ENCODE measurements at places on chromosomes 13 and 19. TPM values are rescaled to one million over a fixed set of nuclear protein-coding genes. Genes with fewer than 3 reads are reported as not detected.
A peak's percentile ranks its signal among the peaks of the same experiment; 100 is the strongest.

The LILRB1 gene
- total RNA-seq: not detected

GRCh38 chr13:31998131-31998530 is 33.4 kb upstream of the FRY start:
- DNase-seq: no peak

DNA sequence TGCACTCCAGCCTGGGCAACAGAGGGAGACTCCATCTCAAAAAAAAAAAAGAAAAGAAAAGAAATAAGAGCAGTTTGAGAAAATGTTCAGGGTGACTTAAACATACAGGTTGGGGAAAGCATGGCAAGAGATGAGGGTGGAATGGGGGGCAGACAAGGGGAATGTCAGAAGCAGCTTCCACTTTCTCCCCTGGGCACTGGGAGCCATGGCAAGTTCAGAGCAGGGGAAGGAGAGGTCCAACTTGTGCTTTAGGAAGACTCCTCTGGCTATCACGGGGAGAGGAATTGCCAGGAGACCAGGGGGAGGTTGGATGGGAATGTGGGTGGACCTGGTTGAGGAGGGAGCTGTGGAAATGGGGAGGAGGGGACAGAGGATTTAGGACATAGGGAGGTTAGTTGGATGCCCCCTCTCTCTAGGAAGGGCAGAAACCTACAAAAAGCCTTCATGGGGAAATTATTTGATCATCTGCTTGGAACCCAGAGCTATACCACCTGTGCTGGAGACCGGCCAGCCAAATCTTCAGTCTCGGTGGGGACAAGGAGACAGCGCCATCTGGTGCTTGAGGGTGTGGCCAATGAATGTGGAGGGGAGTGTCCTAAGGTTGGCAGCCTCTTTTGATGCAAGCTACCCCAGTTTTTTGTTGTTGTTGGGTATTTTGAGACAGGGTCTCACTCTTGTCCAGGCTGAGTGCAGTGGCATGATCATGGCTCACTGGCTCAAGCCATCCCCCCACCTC is 7.3 kb upstream of the STRN4 start:
- peak; percentile 75 for DNase-seq

DNA sequence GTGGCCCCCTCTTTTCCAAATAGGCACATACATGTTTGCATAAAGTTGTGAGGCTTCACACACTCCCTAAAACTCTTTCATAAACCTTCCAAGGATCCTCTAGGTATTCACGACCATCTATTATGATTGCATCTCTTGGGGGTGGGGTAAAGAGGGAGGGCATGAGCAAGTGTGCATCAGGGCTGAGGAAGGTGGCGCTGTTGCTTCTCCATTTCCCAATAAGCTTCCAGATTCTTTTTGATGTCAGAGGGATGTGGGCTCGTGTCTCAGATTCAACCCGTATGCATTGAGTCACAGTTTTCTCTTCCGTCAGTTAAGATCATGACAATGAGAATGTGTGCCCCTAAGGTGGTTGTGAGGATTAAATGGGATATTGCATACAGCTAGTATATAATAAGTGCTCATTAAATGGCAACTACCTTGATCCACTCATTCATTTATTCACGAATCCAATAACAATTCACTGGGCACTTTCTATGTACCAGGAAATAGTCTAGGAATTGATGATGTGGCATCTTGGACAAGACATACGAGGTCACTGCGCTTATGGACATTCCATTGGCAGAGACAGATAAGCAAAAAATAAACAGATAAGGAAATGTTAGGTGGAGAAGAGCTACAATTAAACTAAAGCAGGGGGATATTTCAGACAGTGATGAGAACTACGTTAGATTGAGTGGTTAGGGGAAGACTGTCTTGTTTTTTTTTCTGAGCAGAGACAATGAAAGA is 10.3 kb downstream of the CYP2B6 start:
- DNase-seq: peak; percentile 11

- DNase-seq: no peak
Observed at GRCh38 chr13:46698910-46699460, 98.0 kb downstream of the ESD start.

DNA sequence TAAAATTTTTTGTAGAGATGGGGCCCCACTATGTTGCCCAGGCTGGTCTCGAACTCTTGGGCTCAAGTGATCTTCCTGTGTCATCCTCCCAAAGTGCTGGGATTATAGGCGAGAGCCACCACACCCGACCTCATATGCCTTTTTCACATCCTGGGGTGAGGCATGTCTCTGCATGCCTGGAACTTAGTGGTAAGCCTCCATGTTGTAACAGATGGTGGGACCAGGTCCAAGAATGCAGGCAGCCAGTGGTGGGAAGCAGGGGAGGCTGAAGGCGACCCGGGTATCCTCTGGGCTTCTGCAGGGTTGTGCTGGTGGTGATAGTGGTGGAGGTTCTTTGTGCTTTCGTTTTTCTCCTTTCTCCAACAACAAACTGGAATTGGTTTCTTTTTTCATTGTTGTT is 30.1 kb upstream of the CCDC124 start:
- no peak for DNase-seq

- DNase-seq: no peak
Observed at GRCh38 chr19:963486-963951, 20.6 kb upstream of the WDR18 start.

- DNase-seq: no peak
Observed at GRCh38 chr13:94481941-94482340, 2.5 kb upstream of the DCT start.

The SYCN gene
- not detected for total RNA-seq

DNA sequence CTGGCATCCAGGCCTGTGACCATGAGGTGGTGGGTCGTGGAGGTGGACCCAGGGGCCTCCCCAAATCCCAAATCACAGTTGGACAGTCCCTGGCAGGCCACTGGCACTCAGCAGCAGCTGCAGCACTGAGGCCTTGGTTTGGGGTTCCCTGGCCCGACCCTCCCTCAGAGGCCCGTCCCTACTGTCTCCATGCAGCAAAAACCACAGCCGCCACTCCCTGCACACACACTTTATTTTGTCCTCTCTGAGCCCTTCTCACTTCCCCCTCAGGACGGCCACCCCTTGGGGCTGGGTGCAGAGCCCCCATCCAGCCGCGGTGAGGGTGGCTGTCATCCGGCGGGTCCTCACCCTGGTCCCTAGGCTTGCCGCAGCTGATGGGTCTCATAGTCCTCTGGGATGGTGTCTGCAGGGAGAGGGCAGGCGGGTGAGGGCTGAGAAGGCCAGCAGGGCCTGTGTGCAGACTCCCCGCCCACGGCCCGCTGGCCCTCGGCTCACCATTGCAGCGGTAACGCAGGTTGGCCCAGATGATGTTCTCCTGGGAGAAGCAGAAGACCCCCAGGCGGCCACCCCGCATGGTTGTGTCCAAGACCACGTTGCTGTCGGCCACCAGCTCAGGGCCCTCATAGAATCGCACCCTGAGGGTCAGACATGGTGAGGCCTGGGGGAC is 8.4 kb downstream of the COMP start:
- DNase-seq: no peak

The FFAR2 gene
- not detected for total RNA-seq

DNA sequence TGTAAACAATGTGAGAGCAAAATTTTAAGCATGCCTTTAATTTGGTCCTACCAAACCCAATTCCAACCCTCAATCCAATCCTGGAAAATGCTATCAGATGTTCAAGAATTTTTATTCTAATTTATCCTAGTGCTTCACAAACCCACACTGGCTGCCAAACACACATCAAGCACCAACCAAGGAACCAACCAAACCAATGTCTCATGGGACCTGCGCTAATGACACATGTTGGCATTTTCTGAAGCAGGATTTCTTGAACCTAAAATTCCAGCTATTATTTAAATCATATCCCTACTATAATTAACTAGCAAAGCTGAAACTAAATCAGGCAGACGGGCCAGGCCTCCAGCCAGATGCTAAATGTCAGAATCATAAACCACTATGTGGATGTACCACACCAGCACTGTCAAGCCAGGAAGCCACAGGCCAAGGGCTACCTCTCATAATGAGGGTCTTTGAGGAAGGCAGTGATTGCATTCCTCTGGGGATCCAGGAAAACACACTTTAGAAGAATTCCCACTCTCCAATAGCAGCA is 5.8 kb downstream of the LATS2 start:
- no peak for DNase-seq

DNA sequence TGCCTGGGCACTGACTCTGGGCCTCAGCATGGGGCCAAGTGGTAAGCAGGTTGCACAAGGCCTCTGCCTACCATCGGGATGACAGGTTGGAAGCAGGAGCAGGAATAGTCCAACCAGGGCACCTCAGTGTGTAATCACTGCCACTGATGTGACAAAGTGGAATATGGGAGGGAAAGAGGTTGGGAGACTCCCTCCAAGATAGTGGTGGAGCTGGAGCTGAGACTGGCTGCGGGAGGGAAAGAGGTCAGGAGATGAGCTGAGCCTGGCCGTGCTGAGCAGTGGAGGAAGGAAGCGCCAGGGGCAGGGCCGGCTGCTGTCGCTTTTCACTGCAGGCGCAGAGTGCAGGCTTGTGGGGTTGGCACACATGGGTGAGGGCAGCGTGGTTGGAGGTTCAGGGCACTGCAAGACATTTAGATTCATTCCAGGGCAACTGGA is 6.8 kb downstream of the UPF3A start:
- no peak for DNase-seq

GRCh38 chr19:52689843-52690368 is 44.9 kb downstream of the ZNF611 start:
- peak; percentile 44 for DNase-seq

The C19orf33 gene
- total RNA-seq: not detected

The KLK4 gene
- total RNA-seq: 0.68 TPM

DNA sequence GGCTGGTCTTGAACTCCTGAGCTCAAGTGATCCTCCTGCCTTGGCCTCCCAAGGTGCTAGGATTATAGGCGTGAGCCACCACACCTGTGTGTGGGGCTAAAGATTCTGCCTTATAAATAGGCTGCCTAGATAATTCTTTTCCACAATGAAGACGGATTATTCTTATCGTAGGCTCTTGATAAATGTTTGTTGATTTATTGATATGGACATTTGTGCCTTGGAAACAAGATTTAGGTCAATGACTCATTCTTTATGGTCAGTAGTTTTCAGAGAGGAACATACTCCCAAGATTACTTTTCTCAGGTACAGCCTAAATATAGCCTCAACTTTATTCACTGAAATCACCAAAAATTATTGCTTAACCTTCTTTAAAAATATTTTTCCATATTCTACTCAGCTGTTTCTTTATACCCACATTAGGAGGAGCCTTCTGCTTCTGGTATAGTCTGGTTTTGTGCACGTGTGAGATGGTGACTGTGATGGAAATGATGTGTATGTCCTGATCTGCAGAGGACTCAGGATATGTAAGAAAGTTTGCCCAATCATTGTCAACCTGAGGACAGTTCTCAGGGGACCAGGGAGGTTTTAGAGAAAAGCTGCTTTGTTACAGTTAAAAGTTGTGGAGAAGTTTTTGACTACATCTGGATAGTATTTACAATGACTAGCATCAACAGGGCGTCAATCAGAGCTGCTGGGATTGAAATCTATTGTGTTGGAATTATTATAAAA is 208.9 kb downstream of the DNAJC15 start:
- DNase-seq: no peak

DNA sequence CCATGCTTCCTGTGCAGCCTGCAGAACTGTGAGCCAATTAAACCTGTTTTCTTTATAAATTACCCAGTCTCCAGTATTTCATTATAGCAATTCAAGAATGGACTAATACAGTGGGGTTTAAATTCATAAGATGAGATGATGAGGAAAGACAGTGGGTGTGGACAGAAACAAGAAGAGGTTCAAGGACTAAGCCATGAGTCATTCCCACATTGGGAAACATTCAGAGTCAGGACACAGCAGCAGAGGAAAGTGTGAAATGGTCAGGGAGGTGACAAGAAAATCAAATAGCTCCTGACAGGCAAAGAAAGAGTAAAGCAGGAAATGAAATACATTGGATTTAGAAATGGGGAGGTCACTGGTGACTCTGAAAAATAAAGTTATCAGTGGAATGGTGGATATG is 9.1 kb downstream of the ZNF841 start:
- DNase-seq: no peak

GRCh38 chr13:60369242-60369641 is 27.8 kb upstream of the TDRD3 start:
- DNase-seq: no peak

GRCh38 chr13:38781539-38781938 is 94.7 kb downstream of the FREM2 start:
- DNase-seq: no peak

DNA sequence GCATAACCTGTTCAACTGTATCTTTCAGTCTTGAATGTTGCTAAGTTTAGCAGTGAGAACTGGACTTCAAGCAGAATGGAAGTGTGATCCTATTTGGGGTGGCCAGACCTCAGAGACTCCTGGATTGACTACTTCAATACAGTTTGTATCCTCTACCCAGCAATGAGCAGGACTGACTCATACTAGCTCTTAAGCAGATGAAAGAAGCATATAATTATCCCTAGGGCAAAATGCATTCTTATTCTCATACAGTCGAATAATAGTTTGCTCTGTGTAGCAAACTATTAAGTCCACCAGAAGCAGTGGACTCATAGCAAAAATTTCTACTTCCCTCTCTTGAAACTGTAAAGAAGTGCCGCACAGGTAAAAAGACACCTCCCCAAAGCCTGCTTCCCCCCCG is 46.4 kb upstream of the FAM216B start:
- DNase-seq: no peak

The TMEM150B gene
- total RNA-seq: not detected

DNA sequence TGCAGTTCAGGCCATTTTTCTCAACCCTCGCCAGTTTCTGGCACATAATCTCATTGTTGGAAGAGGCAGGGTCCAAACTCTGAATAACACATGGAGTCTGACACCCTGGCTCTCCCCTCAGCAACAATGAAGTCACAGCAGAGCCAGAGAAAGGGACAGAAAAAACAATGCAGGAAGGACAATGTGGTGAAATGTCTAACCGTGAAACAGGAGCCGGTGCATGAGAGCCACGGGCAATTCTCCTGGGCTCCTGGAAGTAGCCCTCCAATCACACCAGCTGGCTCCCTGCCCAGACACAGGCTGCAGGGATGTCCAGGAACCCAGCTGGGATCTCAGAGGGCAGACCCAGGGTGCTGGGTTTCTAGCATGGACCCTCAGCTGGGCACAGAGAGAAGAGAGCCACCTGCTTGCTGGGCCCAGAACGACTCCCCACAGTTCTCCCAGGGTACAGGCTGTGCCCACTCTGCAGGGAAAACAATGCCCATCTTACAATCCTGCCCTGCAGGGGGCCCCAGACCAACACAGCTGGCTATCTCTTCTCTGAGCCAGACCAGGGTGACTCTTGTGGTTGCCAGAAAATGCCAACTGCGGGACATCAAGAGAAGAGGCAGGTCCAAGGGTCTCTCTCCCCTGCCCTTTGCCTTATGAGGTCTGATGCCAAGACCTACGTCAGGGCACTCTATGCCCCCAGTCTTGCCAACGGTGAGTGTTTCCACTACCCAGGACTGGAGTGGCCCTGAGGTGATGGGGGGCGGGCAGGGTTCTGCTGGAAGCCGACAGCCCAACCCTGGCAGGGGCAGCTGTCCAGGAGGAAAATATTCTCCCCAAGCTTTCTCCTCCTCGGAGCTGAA is 64.5 kb downstream of the CEBPG start:
- no peak for DNase-seq

The ZNF43 gene
- 65.2 TPM for total RNA-seq

The FBXO46 gene
- 21.3 TPM for total RNA-seq

The VAV1 gene
- not detected for total RNA-seq
